Karpas-422 (cell line): ENCODE measurements at places on chromosomes 11 and 22. TPM values are rescaled to one million over a fixed set of nuclear protein-coding genes. Genes with fewer than 3 reads are reported as not detected.
A peak's percentile ranks its signal among the peaks of the same experiment; 100 is the strongest.

- H3K4me3 ChIP-seq, result no peak overlapping the region
- H3K4me1 ChIP-seq, result no peaks in the 10 kb centered on the region
- DNase-seq, result peak; percentile 92
- H3K27ac ChIP-seq, result no peak overlapping the region
Observed at GRCh38 chr11:107549253-107549953, 16.1 kb downstream of the ALKBH8 start.

Gene CHADL
- total RNA-seq, result 0.90 TPM in 1 of 2 replicates, not detected in the other

Gene ASCC2
- 29.0 and 29.5 TPM in 2 replicates for total RNA-seq

GRCh38 chr11:36240801-36241200 lies 48.4 kb downstream of the COMMD9 start:
- no peaks in the 10 kb centered on the region for H3K27me3 ChIP-seq
- no peak overlapping the region for H3K4me3 ChIP-seq
- no peaks in the 10 kb centered on the region for H3K36me3 ChIP-seq
- H3K4me1 ChIP-seq, result peaks cover 8% of the 10 kb centered on the region
- H3K27ac ChIP-seq, result no peak overlapping the region

Gene KRTAP5-8
- not detected in 2 replicates for total RNA-seq

GRCh38 chr11:103338621-103339484 lies 229.6 kb downstream of the DYNC2H1 start:
- no peaks in the 10 kb centered on the region for H3K4me1 ChIP-seq
- H3K27me3 ChIP-seq, result no peaks in the 10 kb centered on the region
- no peak for DNase-seq

DNA sequence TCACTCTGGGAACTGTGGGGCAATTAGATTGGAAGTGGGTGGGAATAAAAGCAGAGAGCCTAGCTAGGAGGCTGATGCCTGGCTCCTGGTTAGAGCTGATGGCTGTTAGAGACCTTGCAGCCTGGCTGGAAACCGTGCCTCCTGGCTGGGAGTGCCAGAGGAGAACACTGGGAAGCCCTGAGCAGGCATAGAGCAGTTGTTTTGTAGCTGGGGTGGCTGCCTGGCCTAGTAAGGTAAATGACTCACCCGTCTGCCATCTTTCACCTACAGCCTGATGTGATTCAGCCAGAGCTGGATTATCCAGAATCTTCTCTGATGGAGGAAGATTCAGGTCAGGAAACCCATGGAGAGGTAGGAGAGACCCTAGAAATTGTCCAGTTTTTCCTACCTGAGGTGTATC lies 6.1 kb downstream of the UQCR10 start:
- H3K27ac ChIP-seq, result no peak overlapping the region
- peaks cover 3% of the 10 kb centered on the region for H3K4me1 ChIP-seq
- DNase-seq, result no peak
- H3K4me3 ChIP-seq, result no peak overlapping the region
- H3K36me3 ChIP-seq, result peaks cover 8% of the 10 kb centered on the region

DNA sequence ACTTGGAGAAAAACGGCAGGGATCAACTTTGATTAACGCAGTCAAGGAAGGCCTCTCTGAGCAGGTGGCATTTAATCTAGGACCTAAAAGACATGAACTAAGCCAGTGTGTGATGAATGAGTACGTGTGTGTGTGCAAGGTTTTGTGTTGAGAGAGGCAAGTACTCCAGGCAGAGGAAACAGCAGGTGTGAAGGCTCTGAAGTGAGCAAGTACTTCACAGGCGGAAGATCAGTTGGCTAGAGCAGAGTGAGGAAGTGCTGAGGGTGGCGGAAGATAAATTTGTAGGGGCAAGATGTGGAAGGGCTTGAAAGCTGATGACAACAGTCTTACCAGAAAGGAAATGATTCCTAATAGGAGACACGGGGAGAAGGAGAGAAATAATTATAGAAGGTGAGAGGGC lies 6.8 kb downstream of the APIP start:
- H3K27me3 ChIP-seq, result no peaks in the 10 kb centered on the region
- no peak overlapping the region for H3K4me3 ChIP-seq
- H3K27ac ChIP-seq, result no peak overlapping the region
- H3K36me3 ChIP-seq, result peaks cover 30% of the 10 kb centered on the region
- DNase-seq, result no peak
- H3K4me1 ChIP-seq, result peaks cover 25% of the 10 kb centered on the region

DNA sequence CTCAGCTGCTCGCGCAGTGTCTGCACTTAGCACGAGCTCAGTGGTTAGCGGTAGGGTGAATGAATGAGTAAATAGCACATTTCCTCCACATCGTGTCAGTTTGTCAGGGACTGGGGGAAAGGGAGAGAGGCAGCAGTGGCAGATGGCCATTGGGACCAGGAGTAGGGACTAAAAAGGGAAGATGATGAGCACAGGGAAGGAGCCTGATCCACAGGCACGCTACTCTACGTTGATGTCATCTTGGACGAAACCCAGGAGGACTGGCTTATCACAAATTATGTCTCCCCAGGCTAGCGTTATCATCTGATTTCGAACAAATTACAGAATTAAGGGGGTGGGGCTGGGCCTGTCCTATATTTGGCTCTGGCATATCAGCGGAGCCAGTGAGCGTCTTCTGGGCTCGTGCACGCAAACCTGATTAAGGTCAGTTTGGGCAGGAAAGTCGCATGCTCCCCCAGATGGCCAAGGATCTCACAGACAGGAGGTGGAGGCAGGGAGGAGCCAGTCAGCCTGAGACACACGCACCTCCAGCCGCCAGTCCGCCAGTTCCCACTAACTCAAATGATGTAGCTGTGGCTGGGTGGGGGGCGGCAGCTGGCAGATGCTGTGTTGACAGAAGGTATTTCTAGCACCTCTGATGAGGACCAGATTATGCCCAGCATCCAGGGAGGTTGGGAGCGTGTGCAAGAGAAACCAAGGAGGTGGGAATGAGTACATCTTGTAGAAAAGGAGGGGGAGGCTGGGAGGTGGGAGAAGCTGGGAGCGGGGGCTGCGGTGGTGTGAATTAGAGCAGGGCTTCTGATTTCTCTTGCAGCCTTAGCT lies 97.4 kb upstream of the PRDM11 start:
- peaks cover 16% of the 10 kb centered on the region for H3K4me1 ChIP-seq
- DNase-seq, result no peak
- no peak overlapping the region for H3K4me3 ChIP-seq
- no peaks in the 10 kb centered on the region for H3K27me3 ChIP-seq

- no peaks in the 10 kb centered on the region for H3K36me3 ChIP-seq
- peak; percentile 77 for DNase-seq
- H3K27me3 ChIP-seq, result no peaks in the 10 kb centered on the region; the same call in 1 of the 2 replicates
- H3K27ac ChIP-seq, result no peak overlapping the region
- H3K4me1 ChIP-seq, result peaks cover 10% of the 10 kb centered on the region
Observed at GRCh38 chr11:82718307-82718706, 15.4 kb downstream of the FAM181B start.

DNA sequence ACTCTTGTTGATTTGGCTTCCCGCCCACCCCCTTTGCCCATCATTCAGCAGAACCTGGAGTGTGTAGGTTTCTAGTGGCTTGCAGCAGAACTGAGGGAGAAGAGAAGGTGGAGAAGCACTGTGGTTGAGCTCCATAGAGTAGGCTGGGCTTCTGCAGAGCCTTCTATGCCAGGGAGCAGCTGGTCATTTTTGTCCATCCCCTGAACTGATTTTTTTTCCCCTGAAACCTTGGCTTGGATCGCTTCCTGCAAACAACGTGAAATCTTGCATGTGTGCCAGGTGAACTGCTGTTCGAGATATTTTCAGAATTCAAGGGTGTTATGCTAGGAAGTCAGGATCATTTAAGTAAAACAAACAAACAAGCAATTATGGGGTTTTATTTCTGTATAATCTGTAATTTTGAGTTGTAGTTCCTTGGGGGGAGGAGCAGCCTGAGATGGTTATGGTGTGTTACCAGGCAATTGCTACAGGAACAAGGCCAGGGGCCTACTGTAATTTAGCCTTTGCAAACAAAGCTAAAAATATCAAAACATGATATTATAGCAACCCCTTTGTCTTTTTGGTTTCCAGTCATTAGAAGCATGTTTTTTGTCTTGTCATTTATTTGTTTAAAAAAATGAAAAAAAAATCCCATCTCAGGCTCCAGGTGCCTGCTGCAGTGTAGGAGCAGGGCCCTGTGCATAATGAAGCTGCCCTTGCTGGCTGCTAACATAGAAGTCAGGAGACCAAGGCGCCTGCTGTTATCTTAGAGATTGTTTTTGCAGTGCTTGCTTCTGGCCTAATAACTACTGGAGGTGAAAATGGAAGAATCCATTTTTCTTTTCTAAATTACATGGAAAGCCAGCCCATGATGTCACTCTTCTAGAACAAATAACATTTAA lies 152.4 kb upstream of the TTC12 start:
- no peak overlapping the region for H3K27ac ChIP-seq
- DNase-seq, result no peak
- peaks cover 52% of the 10 kb centered on the region for H3K4me1 ChIP-seq
- no peaks in the 10 kb centered on the region for H3K27me3 ChIP-seq
- no peak overlapping the region for H3K4me3 ChIP-seq

Gene ANO1
- not detected in 2 replicates for total RNA-seq

DNA sequence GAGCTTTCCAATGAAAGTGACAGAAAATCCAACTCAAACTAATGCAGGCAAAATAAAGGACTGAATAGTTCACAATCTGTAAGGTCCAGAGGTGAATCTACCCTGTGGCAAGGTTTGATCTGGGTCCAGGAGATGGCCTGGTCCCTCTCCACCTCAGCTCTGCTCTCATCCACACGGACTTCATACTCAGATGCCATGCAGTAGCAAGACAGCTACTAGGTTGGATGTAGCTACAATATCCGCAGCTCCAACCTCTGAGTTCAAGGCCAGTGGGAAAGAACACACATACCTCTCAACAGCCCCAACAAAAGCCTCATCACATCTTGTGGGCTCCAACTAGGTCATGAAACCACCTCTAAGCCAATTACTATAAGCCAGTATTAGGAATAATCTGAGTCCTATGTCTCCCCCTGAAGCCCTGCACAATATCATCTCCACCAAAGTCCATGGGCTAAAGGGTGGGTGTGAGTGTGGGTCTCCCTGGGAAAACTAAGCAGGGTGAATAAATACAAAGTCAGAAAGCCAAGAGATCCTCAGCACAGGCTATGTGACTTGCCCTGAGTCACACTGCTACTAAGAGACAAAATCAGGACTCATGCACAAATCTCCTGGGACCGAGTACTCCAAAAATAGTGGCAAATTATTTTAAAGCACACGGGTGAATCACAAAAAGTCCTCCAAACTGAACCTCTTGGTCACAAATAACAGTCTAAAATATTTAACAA lies 78.8 kb downstream of the LARGE1 start:
- no peaks in the 10 kb centered on the region for H3K27me3 ChIP-seq
- H3K36me3 ChIP-seq, result no peaks in the 10 kb centered on the region
- no peak for DNase-seq
- no peak overlapping the region for H3K27ac ChIP-seq
- 0 out of 2 replicates have a peak, but pooled peaks cover 3% of the 10 kb centered on the region for H3K4me1 ChIP-seq
- H3K4me3 ChIP-seq, result no peak overlapping the region

DNA sequence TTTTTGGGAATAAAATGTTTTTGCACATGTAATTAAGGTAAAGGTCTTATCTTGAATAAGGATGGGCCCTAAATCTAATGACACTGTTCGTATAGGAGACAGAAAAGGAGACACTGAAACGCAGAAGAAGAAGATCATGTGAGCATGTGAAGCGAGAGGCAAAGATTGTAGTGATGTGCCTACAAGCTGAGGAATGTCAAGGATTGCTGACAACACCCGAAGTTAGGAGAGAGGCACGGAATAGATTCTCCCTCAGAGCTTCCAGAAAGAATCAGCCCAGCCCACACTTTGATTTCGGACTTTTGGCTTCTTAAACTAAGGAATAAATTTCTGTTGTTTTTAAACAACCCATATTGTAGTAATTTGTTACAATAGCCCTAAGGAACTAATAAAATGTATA lies 4.1 kb upstream of the BLID start:
- H3K36me3 ChIP-seq, result no peaks in the 10 kb centered on the region
- H3K4me3 ChIP-seq, result no peak overlapping the region
- no peaks in the 10 kb centered on the region for H3K4me1 ChIP-seq
- H3K27me3 ChIP-seq, result no peaks in the 10 kb centered on the region

Gene NXPE1
- not detected in 2 replicates for total RNA-seq

Gene PRR33
- not detected in 2 replicates for total RNA-seq

Gene MS4A3
- not detected in 2 replicates for total RNA-seq

DNA sequence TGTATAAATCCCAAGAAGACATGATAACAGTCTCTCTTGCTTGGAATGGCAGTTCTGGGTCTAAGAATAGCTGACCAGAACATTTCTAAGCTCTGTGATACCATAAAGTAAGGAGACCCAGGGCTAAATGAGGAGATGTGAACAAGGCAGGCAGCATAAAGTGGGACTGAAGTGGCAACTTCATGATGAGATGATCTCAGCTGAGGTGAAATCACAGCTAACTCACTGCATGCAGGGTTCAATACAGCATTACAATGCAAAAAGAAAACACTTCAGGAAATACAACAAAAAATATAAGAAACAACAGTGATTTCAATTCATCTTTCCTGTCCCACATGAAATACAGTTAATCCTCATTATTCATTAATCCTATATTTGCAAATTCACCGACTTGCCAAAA lies 44.6 kb downstream of the MRE11 start:
- DNase-seq, result no peak
- no peaks in the 10 kb centered on the region for H3K27me3 ChIP-seq
- H3K4me1 ChIP-seq, result peaks cover 7% of the 10 kb centered on the region
- no peak overlapping the region for H3K27ac ChIP-seq
